ENCODE measurements at places on chromosomes 4 and X.

GRCh38 chr4:123580981-123581664 lies 184.5 kb downstream of the SPRY1 start:
- DNase-seq, result no peak

GRCh38 chr4:48167538-48168263 lies 33.7 kb upstream of the TXK start:
- DNase-seq, result no peak

- DNase-seq, result no peak
Measured at GRCh38 chr4:145954924-145955339, 16.3 kb upstream of the ZNF827 start.

DNA sequence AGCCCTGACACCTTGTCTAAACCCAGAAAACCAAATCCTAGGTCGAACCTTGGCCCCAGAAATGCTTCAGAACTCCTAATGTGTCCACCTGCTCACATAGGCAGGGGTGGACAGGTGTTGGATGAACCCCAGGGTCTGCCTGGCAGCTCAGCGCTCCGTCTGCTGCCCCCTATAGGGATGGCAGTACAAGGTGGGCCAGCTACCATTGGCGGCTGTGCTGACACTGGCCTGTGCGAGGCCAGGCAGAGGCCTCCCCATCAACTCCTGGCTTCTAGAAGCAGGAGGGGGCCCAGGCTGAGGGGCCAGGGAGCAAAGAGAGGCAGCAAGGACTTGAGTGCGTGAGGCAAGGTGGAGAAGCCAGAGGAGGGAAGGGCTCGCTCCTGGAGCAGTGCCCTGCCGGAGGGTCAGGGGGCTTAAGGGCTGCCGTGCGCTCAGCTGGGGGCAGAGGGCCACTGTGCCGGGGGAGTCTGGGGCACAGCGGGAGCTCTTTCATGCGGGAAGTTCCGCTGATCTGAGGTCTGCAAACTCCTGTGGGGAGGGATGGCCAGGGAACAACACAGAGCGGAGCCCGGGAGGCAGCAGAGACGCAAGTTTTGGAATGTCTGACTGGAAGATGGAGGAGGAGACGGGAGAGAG lies 20.6 kb downstream of the CCNQ start:
- no peak for DNase-seq

DNA sequence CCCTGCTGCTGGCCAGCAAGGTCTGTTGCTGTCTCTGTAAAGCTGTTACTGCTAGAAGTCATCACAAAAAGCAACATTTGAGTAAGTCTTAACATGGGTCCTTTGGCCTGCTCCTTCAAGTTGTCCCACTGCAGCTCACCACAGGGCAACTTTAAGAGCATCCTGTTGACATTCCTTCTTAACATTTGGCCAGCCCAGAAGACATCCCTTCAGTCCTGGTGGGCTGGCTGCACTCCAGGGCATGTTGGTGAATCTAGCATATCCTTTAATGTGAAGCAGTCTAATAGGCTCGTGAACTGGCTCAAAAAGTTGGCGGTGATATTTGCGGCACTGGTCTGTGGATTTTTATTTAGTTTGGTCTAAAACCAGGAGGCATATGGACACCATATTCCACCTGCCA lies 92.2 kb upstream of the MAML3 start:
- no peak for DNase-seq

DNA sequence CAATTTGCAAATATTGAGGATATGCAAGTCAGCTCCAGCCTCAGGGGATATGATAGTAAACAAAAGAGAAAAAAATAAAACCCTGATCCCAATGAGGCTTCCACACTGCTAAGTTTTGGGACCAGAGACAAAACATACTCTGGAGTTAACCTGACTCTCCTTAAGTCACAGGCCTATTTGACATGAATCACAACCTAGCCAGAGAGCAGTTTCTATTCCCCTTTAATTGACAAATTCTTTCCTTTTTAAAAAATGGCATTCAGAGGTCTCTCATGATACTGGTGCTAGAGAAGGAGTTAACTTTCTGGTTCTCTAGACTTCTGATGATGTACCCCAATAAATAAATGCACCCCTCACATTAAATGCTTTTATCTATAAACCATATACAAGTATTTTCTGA lies 8.8 kb downstream of the ACSL1 start:
- DNase-seq, result no peak

GRCh38 chr4:41146716-41147506 lies 67.4 kb downstream of the APBB2 start:
- no peak for DNase-seq

- DNase-seq, result no peak
Measured at GRCh38 chrX:11064851-11065600, 46.1 kb upstream of the HCCS start.

DNA sequence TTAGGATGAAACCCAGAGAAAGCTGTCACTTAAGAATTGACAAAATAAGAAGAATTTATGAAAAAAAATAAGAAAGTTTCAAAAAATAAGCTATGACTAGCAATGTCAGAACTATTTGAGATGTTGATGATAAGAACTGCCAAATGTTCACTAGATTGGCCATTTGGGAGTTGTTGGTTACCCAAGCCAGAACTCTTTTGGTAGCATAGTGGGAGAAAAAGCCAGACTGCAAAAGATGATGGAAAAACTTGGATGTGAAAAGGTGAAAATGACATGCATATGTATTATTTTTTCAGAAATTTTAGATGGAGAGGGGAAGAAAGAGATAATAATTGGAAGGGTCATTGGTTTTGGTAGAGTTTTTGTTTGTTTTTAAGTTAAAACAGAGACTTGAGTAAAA lies 397.2 kb upstream of the ATOH1 start:
- no peak for DNase-seq

DNA sequence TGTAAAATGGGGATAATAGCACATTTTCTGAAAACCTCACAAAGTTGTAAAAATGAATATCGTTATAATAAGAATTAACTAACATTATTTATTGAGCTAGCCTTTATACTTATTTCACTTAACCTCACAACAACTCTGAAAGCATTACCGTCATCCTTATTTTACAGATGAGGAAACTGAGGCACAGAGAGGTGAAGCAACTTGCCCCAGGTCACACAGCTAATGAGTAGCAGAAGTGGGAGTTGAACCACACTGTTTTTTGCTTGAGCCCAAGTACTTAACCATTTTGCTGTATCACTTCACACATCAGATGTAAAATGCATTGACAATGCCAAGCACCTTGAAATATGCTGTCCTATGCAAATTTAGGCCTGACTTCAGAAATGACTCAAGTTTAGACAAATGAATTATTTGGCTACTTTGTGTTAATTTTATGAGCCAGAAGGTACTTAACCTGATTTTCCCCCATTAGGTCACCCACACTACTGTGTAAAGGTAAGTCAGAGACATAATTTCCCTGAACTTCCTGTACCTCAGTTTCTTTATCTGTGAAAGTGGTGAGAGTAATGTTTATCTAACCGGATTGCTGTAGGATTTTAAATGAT lies 23.1 kb downstream of the CD40LG start:
- DNase-seq, result no peak

DNA sequence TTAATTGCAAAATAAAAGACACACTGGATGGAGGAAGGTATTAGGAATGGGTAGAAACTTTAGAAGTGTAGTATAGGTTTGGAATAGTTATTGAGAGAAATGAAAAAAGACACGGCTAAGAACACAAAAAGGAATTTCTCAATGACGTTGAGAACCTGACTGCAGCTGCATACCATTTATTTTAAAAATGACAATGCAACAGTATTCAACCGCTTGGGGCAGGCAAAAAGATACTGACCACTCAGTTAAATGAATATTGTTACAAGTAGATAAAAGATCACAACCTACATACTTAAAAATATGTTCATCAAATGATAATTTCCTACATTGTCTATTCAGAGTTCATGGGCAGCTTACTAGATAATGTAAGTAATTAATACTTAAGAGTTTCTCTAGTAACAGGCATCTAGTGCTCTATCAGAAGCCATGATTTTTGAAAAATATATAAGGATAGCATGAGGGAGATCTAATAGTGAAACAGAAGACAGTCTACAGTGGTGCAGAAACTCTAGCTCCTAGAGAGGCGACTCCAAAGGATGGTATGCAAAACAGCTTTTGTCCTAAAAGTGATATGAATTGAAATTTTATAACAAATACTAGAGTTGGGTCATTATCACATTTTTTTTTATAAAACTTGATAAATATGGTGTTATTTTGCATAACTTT lies 216.2 kb upstream of the VEGFC start:
- no peak for DNase-seq

GRCh38 chr4:137626942-137627738 lies 94.8 kb upstream of the PCDH18 start:
- no peak for DNase-seq

GRCh38 chrX:38754818-38755718 lies 46.2 kb upstream of the MID1IP1 start:
- DNase-seq, result no peak

DNA sequence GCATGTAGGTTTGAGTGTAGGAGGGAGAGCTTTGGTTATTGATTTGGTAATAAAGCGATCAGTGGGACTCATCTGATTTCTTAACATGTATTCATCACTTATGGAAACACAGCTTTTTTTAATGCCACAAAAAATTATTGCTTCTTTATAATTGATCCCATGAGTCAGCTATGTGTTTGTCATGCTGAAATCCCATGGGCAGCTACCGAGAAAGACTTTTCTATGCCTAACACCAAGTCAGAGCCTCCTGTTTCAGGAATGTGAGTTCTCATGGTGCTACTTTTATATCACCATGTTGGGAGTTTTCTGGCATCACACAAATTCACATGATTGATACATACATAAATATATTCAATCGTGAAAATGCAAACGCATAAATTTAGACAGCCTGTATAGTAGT lies 165.7 kb downstream of the RAPGEF2 start:
- no peak for DNase-seq

DNA sequence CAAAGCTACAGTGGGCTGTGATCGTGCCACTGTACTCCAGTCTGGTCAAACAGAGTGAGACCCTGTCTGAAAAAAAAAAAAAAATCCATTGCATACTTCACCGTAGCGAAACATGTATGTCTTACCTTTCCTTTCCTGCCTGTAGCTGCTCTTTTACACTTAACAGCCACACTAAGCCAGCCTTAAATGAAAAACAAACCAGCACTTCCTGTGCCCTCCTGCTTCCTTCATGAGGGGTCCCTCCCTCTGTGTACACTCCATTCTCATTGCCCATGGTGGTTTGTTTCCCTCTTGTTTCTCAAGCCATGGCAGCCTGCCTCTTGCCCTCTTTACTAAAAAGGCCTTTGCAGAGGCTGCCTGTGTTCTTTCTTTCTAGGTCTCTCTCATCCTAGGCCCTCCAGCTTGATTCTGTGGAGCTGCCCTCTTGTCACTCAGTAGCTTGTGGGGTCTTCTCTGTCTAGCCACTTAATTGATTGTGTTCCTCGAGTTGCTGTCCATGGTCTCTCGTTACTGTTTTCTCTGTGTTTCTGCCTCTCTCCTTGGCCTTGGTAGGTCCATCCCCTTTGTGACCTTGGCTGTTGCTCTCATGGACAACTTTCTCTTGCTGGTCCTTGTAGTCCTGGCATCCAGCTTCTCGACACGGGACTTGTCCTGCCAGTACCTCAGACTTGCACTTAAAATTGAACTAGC lies 52.1 kb upstream of the MSANTD1 start:
- no peak for DNase-seq

GRCh38 chr4:163164591-163164990 lies 2.1 kb downstream of the NAF1 start:
- no peak for DNase-seq

DNA sequence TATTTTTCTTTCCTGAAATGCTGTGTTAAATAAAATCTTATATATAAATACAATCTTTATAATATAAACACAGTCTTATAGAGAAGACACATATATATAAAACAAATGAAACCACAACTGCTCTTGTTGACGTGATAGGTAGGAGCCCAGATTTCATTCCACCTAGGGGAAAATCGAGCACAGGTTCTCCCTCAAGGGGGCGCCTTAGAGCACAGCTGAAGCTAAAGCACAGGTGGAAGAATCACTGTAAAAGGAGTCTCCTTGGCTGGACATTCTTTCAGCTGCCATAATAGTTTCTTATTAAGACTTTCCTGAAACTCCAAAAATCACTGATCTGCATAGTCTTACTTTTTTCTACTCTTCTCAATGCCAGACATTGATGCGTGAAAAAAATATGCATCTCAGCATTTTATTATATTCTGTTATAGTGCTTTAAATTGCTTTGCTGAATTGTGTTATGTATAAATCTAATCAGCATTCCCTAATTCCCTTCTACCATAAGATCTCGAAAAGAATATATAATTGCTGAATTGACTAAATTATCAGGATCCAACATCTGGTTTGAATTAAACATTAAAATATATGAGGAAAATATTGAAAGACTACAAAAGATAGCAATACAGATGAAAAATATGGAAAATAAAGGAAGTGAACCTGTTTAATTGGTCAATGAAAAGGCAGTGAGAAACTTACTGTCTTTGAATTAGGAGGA lies 25.5 kb upstream of the RXFP1 start:
- DNase-seq, result no peak

GRCh38 chr4:80069108-80069836 lies 3.8 kb downstream of the ANTXR2 start:
- DNase-seq, result no peak

Data from activated T-cell treated with anti-CD3 and anti-CD28 coated beads, Interleukin-2, amount 50 U/mL, for 4 hours (primary cell).